ENCODE measurements at places on chromosomes 13 and 19.

GRCh38 chr13:110431425-110432294, 124.6 kb downstream of the COL4A2 start:
- no peak for DNase-seq

- no peak for DNase-seq
Measured at GRCh38 chr13:108267347-108267746, 2.2 kb upstream of the TNFSF13B start.

- DNase-seq, result no peak
Measured at GRCh38 chr19:50362656-50363424, 2.6 kb downstream of the NAPSA start.

DNA sequence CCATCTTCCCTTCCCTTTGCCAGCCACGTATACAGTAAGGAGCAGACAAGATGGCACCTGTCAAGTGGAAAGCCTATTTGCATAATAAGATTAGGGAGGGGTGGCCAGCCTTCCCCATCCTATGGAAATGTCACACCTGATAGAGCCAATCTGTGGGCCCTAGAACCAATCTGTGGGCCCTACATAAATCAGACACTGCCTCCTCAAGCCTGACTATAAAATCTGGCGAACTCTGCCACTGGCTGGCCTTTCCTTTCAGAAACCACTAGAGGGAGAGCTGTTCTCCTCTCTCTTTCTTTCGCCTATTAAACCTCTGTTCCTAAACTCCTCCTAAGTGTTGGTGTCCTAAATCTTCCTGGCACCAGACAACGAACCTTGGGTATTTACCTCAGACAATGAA, 231.5 kb upstream of the KLHL1 start:
- DNase-seq, result no peak

Measured in eye (tissue), 1 donor.